Upper lobe of left lung (tissue), 6 donors: ENCODE measurements at places on chromosomes 2 and 18. TPM values are rescaled to one million over a fixed set of nuclear protein-coding genes. Genes with fewer than 3 reads are reported as not detected.
A peak's percentile ranks its signal among the peaks of the same experiment; 100 is the strongest.

- no peak for DNase-seq
These were observed 31.2 kb upstream of the ADNP2 start for GRCh38 chr18:80077873-80078272.

Gene PLCD4
- 0.40 TPM for total RNA-seq

Gene IDH1
- 72.3 TPM for total RNA-seq

Gene CAVIN2
- total RNA-seq = 149 TPM

DNA sequence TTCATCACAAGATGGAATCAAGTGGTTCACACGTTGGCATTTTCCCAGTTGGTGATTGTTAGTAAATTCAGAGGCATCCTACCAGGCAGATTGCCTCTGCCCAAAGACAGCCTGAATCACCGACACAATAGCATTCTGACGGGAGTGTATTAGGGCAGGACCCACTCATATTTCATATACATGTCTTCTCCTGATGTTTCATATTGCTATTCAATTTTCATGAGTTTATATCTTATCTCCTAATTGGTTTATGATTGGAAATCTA lies 14.5 kb upstream of the BMP10 start:
- DNase-seq = no peak

- no peak for DNase-seq
These were observed 33.5 kb downstream of the TFCP2L1 start for GRCh38 chr2:121251497-121251896.

DNA sequence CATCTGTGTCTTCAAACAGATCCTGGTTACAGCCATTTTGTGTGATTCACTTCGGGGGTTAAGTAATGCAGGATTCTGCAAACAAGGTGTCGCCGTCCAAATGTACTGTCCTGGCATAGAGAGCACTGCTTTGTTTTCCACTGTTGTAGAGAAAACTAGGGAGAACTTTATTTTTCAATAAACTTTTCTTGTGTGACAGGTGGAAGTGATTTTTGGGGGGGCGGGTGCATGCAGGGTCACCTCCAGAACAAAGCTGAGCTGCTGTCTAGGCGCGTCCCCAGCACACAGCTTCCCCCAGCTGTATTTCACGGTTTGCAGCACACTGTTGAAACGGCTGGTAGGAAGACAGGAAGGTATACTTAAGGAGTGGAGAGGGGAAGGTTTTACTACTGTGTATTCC lies 200.6 kb downstream of the MGAT5 start:
- no peak for DNase-seq

DNA sequence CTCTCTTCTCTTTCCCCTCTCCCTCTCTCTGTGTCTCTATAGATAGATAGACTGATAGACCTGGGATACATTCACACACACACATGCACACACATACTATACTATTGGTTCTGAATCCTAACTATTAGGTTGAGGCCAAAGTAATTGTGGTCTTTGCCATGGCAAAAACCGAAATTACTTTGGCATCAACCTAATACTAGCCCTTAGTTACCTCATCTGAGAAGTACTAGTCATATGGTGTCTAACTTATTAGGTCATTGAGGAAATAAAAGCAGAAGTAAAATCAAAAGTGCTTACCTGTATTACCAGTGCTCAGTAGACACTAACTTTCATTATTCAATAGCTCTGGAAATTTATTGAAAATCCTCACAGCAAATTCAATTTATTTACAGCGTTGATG lies 451.5 kb downstream of the EPHA4 start:
- DNase-seq = no peak

- no peak for DNase-seq
These were observed 153.8 kb upstream of the SIX3 start for GRCh38 chr2:44787663-44788062.

GRCh38 chr2:190328573-190329147 lies 9.0 kb upstream of the HIBCH start:
- DNase-seq = no peak

DNA sequence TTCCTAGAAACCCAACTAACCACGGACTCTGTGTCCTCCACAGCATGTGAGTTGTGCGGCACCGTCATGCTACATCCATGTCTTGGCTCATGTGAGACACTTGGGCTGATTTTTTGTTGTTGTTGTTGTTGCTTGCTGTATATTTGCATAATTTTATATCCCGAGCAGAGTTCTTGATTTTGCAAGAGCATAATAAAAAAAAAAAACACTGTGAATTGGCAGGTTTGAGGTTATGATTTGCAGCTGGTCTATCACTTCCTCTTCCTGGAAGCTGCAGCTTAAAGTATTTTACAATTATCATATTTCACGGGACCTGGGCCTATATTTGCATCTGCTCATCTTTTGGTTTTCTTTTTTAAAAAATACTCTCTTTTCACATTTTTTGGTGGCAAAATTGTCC lies 142.3 kb upstream of the NRP2 start:
- no peak for DNase-seq

- peak; percentile 100 for DNase-seq
These were observed 97.9 kb upstream of the SERTAD2 start for GRCh38 chr2:64751286-64752260.

- DNase-seq = peak; percentile 69
These were observed 305.5 kb downstream of the PTPRM start for GRCh38 chr18:7872569-7872968.

DNA sequence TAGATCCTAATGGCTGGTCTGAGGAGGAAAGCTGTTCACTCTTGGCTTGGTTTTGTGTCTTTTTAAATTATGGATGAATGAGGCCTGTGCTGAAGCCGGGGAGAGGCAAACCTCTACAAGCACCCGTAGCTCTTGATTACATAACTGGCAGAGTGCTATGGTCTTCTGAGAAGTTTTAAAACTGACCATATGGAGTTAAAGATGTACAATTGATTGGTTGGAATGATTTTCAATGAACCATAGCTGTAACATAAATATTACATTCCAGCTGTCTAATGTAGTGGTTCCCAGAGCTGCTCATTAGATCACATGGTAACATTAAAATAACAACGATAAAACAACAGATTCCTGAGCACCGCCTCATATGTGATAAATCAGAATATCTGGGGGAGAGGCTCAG lies 71.1 kb upstream of the MAP4K3 start:
- no peak for DNase-seq

- no peak for DNase-seq
These were observed 126.6 kb downstream of the UBE2E3 start for GRCh38 chr2:181106789-181107627.

GRCh38 chr2:70688427-70688826 lies 79.6 kb downstream of the ADD2 start:
- DNase-seq = peak; percentile 2
